ENCODE measurements at places on chromosomes 16 and 17.
A peak's percentile ranks its signal among the peaks of the same experiment; 100 is the strongest.

DNA sequence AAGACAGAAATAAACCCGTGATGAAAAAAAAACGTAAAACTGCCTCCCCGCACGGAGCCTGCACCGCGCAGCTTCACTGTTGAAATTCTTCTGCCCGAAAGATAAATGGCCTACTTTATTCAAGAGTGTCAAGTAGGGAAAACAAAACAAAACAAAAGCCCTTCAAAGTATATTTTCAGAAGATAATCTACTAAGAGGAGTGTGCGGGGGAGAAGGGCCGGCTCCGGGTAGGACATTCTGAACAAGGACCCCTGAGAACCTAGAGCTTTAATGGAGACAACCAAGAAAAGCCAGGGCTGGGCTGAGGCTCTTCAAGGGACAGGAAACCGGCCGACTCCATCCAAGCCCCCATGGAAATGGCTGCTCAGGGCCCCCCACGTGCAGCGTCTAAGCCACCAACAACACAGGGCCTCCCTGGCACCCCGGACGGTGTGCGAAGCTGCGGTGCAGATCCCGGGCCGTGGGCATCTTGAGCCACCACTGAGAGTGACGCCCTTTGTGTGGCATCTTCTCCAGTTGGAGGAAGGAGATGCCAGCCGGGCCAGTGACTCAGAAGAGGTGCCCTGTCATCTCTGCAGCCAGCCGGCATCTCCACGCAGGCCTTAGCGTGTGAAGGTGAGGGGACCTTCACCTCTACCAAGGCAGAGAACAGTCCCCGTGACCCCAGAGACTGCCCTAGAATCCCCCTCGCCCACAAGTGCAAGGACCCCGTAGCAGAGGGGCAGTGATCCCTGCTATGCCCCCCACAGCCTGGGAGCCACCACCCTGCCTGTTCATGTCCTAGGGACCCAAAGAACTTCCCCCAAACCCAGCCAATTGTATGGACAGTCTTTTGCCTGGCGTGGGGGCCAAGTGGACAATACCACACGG is 250.8 kb downstream of the C16orf95 start:
- peaks cover 28% of the 10 kb centered on the region for H3K4me1 ChIP-seq
- no peaks in the 10 kb centered on the region for H3K27me3 ChIP-seq
- DNase-seq, result no peak
- H3K27ac ChIP-seq, result no peak overlapping the region

- H3K27ac ChIP-seq, result no peak overlapping the region
- H3K4me3 ChIP-seq, result no peak overlapping the region
Measured at GRCh38 chr17:12979826-12980500, 37.9 kb downstream of the ELAC2 start.

- H3K4me1 ChIP-seq, result no peaks in the 10 kb centered on the region
- peaks cover 13% of the 10 kb centered on the region for H3K36me3 ChIP-seq
- H3K27ac ChIP-seq, result peak overlapping the region; percentile 21
- H3K27me3 ChIP-seq, result no peaks in the 10 kb centered on the region
- H3K4me3 ChIP-seq, result no peak overlapping the region
Measured at GRCh38 chr17:59165933-59166342, 10.4 kb downstream of the PRR11 start.

GRCh38 chr16:49833796-49834530 is 21.9 kb downstream of the ZNF423 start:
- DNase-seq, result no peak
- no peaks in the 10 kb centered on the region for H3K36me3 ChIP-seq
- H3K27me3 ChIP-seq, result no peaks in the 10 kb centered on the region
- peaks cover 60% of the 10 kb centered on the region for H3K4me1 ChIP-seq
- H3K4me3 ChIP-seq, result no peak overlapping the region

DNA sequence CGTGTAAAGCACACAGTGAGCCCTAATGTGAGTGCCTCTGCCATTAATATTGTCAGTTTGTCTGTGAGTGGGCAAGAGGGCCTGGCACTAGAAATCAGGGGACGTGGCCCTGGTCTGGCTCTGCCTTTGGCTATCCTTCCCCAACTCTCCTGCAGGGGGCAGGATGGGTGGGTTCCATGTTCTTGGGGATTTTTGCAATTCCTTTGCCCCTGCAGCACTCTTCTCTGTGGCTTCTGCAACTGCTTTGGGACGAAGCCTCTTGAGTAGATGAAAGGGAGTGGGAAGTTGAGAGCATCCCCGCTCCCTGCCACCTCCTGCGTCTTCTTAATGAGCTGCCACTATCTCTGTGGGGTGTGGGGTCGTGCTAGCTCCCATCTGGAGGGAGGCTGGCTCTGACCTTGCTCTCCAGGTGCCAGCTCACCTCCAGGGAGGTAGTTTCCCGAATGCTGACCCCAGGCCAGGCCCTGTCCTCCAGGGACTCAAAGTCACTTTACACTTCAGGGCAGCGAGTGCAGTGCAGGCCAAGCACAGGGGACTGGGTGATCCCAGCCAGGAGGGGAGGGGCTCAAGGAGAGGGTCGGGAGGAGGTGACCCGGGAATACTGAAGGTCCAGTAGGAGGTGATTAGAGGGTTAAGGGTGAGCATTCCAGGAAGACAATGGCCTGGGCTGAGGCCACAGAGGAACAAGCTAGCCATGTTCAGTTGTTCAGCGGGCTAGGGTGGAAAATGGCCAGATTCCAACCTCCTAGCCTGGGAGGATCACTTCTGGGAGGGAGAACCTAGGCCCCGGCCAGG is 121.0 kb upstream of the NLRP1 start:
- H3K27me3 ChIP-seq, result no peaks in the 10 kb centered on the region
- no peak overlapping the region for H3K27ac ChIP-seq
- no peak overlapping the region for H3K4me3 ChIP-seq
- peak; percentile 80 for DNase-seq
- no peaks in the 10 kb centered on the region for H3K36me3 ChIP-seq

- H3K27me3 ChIP-seq, result no peaks in the 10 kb centered on the region
- no peaks in the 10 kb centered on the region for H3K4me1 ChIP-seq
- no peak for DNase-seq
- H3K27ac ChIP-seq, result no peak overlapping the region
Measured at GRCh38 chr17:29557739-29558116, 9.1 kb downstream of the ABHD15 start.

DNA sequence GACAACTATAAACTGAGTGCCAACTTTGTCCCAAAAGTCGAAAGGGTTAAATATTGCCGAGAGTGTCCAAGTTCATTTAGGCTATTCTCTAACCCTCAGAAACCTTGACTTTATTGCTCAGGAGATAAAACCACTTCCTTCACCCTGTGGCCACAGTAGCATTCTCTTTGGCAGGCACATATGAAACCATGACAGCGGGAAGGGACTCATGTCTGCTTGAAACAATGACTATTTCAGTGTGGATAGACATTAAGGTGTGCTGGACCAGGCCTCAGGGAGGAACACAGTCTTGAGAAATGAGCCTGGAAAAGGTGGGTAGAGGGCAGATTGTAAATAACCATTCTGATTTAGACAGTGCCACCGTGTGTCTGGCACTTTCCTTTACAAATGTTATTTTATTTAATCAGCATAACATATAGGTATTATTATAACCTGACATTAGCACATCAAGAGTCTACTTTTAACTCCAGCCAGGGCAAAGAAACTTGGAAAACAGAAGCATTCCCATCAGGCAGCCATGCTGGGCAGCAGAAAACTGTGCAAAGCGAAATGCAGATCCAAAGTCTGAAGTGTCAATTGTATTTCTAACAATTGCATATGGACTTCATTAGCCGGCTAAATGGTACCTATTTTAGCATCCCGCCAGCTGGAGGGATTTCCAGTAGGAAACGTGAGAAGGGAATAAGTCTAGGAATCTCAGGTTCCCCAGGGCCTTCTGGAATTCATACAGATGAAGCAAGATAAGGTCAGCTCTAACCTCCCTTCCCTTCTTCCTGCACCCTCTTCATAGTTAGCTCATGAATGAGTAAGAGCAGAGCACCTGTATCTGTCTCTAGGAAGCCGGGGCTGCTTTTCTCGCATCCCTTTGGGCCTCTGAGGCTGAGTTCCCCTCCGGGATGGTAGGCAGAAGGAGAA is 212.8 kb upstream of the ELAC2 start:
- no peak overlapping the region for H3K27ac ChIP-seq
- H3K36me3 ChIP-seq, result no peaks in the 10 kb centered on the region
- peaks cover 6% of the 10 kb centered on the region for H3K4me1 ChIP-seq
- H3K4me3 ChIP-seq, result no peak overlapping the region
- no peaks in the 10 kb centered on the region for H3K27me3 ChIP-seq
- DNase-seq, result peak; percentile 12

DNA sequence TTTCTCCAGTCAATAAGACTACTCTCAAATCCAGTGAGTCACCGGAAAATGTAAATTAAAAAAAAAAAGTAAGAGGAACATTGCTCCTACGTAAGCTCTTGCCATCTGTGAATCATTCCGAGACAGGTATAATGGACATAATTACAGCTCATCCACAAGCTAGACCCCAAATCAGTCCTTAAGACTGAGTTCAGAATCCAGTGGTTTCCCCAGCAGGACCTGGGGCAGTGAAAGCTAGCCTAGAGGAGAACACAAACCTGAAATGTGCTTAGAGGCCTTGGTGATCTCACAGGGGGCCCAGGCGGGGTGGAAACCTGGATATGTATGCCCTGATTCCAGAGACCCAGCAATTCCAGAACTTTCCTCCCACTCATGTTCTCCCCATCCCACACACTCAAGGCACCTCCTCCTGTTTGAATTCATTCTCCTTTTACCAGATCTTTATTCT is 132.0 kb downstream of the COPRS start:
- H3K4me3 ChIP-seq, result no peak overlapping the region
- H3K27me3 ChIP-seq, result no peaks in the 10 kb centered on the region
- no peaks in the 10 kb centered on the region for H3K4me1 ChIP-seq
- H3K27ac ChIP-seq, result no peak overlapping the region

DNA sequence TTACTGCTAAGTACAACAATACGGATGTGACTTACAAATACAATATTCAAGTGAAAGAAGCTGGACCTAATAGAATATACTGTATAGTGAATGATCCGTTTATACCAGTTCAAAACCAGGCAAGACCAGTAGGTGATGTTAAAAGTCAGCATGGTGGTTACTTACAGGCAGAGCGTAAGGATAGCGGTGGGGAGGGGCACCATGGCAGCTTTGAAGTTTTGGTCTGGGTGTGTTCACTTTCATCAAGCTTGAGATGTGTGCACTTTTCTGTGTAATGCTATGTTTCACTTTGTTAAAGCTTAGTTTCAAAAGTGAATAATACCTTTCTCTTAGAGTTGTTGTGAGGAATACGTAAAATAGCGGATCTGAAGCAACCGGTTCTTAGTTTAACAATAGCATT is 16.5 kb upstream of the SLC35G3 start:
- no peaks in the 10 kb centered on the region for H3K27me3 ChIP-seq
- no peak overlapping the region for H3K4me3 ChIP-seq
- H3K36me3 ChIP-seq, result no peaks in the 10 kb centered on the region
- no peak overlapping the region for H3K27ac ChIP-seq

GRCh38 chr17:39599004-39599664 is 8.6 kb downstream of the NEUROD2 start:
- DNase-seq, result peak; percentile 65
- H3K36me3 ChIP-seq, result no peaks in the 10 kb centered on the region
- H3K27me3 ChIP-seq, result peaks cover 100% of the 10 kb centered on the region
- peak overlapping the region; percentile 36 for H3K4me3 ChIP-seq
- H3K27ac ChIP-seq, result no peak overlapping the region

DNA sequence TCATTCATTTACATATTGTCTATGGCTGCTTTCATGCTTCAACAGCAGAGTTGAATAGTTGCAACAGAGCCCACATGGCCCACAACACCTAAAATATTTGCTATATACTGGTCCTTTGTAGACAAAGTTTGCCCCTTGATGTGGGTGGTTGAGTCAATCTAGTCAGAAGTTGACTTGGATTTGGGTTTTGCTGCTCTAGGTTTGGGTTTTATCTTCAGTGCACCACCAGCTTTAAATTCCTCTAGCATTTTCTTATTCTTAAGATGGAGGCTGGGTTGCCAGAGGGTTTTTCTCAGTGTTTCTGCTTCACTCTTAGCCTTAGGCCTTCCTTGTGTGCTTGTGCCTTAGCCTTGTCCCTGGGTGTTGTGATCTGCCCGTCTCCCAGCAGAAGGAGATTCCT is 51.0 kb downstream of the CCDC182 start:
- no peak for DNase-seq
- peaks cover 4% of the 10 kb centered on the region for H3K4me1 ChIP-seq
- H3K4me3 ChIP-seq, result no peak overlapping the region
- H3K36me3 ChIP-seq, result no peaks in the 10 kb centered on the region

All from GM23338 (cell line).